ENCODE measurements at places on chromosomes 4 and X.

GRCh38 chrX:136157187-136157586 is 9.9 kb downstream of the FHL1 start:
- no peak for DNase-seq

- no peak for DNase-seq
Observed at GRCh38 chrX:133921086-133921485, 64.3 kb downstream of the GPC3 start.

GRCh38 chrX:68355629-68355920 is 77.7 kb downstream of the OPHN1 start:
- DNase-seq = no peak

DNA sequence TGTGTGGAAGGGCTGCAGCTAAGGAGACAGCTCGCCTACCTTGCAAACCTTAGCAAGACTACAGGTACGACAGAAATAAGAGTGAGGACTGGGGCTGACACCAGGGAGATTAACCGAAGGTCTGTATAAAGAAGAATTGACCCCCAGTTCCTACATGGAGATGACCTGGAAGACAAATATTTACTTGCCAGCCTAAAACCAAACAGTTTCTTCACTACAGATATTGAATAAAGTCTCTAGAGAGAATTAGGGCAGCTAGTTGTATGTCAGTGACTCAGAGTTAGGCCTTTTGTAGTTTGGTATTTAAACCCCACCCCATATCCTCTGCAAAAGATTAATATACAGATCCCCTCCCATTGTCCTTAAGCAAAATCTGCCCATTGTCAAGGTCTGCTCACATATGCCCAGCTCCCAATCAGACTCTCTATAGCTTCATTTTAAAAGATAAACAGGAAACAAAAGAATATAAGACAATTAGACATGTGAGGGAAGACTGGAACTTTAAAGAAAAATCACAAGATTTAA is 28.1 kb upstream of the FRMPD3 start:
- no peak for DNase-seq

DNA sequence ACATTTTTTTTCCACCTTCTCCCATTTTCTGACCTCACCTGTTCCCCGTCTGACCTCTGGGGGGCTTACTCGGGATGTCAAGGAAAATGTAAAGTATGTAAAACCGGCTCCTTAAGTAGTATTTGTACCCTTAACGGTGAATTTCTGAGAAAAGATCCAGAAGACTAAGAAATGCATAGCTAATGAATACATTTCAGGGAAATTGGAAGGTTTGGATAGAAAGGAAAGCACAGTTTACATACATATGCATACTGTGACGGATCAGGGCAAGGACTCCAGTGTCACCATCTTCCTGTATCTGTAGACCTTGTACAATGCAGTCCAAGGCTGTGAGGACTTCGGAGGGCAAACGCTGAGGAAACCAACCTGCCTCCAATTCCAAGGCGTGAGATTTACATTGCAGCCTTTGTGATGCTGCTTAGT is 2185.9 kb upstream of the TENM3 start:
- no peak for DNase-seq
